ENCODE measurements at places on chromosomes 5 and 9. TPM values are rescaled to one million over a fixed set of nuclear protein-coding genes. Genes with fewer than 3 reads are reported as not detected.

Gene C9orf50
- not detected for total RNA-seq

DNA sequence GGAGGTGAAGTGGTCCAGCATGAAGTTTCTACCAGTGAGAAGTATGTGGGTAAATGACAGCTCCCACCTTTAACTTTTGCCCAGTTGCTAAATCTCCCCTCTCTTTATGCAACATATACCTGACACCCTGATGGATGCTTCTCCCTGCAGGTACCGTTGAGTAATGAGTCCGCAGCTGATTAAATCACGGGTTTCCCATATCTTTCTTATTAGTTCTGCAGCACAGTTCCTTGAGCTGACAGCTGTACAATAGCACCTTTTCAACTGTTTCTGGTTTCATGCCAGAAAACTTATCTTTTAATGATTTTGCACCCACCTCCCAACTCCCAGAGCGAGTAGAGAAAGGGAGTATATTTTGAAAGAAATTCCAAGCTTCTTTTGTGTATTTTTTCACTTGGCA lies 161.0 kb upstream of the TUT7 start:
- no peak overlapping the region for H3K4me3 ChIP-seq
- no peak for DNase-seq
- H3K36me3 ChIP-seq, result no peaks in the 10 kb centered on the region
- no peak overlapping the region for H3K27ac ChIP-seq

Gene SPIN1
- 25.1 TPM for total RNA-seq

Gene DRD1
- total RNA-seq, result not detected

GRCh38 chr5:135921388-135921787 lies 25.7 kb upstream of the IL9 start:
- H3K4me1 ChIP-seq, result no peaks in the 10 kb centered on the region
- no peak for DNase-seq
- H3K27me3 ChIP-seq, result peaks cover 61% of the 10 kb centered on the region
- no peak overlapping the region for H3K4me3 ChIP-seq
- H3K36me3 ChIP-seq, result peaks cover 3% of the 10 kb centered on the region
- no peak overlapping the region for H3K27ac ChIP-seq

- H3K27me3 ChIP-seq, result no peaks in the 10 kb centered on the region
- no peaks in the 10 kb centered on the region for H3K36me3 ChIP-seq
- H3K27ac ChIP-seq, result no peak overlapping the region
- no peak overlapping the region for H3K4me3 ChIP-seq
- H3K4me1 ChIP-seq, result peaks cover 20% of the 10 kb centered on the region
Measured at GRCh38 chr9:121373011-121373729, 3.1 kb upstream of the STOM start.

Gene PIP5KL1
- 2.1 TPM for total RNA-seq
